ENCODE measurements at places on chromosomes 7 and 10.

DNA sequence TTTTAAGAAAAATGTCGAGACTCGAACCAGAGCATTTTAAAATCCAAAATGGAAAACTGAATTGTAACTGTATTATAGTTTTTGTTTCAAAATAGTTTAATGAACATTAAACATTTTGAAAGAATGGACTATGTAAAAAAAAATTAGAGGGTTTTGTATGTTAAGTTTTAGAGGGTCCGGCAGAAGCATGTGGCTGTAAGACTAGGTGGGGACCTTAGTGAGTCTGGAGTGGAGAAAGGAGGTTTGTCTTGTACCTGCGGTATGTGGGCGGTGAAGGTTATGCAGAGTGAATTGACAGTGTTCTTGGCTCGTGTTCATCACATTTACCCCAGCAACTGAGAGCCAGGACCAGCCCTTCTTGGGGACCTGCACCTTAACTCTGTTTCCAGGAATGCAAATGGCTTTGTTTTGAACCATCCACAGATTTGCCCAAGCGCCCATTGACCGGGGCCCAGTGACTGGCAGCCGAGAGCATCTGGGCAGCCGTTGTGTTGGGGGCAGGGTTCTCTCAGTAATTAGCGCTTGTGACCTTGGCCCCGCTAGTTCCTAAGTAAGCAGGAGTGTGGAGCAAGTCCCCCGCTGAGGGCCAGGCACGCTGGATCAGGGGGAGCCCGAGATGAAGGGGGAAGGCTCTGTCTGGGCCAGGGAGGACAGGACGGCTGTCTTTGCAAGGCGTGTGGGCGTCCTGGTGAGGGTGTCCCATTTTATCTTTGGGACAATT is 1.4 kb upstream of the KLF6 start:
- no peak for DNase-seq

- no peak for DNase-seq
These were observed 69.1 kb downstream of the MEST start for GRCh38 chr7:130560972-130561371.

DNA sequence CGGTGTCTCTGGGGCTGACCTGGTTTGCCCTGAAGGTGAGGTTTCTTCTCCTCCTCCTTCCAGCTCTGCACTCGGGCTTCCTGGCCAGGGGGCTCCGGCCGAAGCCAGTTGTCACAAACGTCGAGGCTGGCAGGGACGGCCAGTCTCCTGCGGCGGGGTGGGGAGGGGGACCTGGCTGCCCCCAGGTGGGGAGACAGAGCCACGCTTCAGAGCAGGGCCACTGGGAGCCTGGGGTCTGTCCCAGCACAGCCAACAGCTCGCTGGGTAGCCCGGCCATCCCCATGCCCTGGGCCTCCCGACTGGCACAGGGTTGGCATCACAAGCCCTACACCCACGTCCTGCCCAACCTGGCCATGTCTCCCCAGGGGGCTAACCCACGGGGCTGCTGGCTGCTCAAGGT is 20.4 kb downstream of the MICALL2 start:
- no peak for DNase-seq

GRCh38 chr10:5812283-5813090 is 747 bp downstream of the GDI2 start:
- peak; percentile 10 for DNase-seq

DNA sequence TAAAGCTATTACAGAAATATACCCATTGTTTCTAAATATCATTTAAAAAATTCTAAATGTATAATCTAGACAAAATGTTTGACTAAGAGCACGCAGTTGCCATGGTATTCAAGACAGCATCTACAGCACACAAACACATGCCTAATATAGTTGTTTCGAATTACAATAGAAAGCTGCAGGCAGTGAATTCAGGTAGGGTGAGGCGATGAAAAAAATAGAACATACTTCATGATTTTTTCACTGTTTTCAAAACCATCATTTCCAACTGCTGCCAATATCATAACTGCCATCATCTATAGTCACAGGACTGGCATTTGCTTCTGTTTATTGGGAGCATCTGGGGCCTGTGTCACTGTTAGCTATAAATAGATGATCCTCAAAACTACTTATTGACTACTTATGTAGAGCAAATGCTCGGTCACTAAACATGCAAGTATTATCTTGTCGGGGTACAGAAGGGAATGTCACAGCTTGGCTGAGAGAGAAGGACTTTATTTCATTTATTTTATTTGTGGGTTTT is 34.4 kb upstream of the OTUD1 start:
- no peak for DNase-seq

DNA sequence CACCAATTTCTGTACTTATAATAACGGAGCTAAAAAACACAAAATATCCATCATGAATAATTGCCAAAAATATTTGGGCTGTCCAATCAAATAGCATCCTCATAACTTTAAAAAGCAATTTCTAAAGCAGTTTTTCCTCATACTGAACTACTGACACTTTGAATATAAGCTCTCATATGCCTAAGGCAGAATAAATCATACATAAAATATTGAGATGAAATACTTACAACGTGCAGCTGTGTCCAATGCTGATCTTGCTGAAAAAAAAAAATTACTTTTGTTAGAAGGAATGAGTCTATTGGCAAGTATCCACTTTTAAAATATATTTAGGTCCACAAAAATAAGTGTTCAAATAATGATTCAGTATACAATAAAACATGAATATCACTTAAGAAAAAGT is 24.2 kb downstream of the FAM3C start:
- DNase-seq: no peak

GRCh38 chr7:117873310-117874190 is at the start of gene CTTNBP2:
CTTNBP2 (minus strand) TSS chr7:117873441; CDS start chr7:117873415, 26 bp downstream.
- DNase-seq: peak; percentile 26

DNA sequence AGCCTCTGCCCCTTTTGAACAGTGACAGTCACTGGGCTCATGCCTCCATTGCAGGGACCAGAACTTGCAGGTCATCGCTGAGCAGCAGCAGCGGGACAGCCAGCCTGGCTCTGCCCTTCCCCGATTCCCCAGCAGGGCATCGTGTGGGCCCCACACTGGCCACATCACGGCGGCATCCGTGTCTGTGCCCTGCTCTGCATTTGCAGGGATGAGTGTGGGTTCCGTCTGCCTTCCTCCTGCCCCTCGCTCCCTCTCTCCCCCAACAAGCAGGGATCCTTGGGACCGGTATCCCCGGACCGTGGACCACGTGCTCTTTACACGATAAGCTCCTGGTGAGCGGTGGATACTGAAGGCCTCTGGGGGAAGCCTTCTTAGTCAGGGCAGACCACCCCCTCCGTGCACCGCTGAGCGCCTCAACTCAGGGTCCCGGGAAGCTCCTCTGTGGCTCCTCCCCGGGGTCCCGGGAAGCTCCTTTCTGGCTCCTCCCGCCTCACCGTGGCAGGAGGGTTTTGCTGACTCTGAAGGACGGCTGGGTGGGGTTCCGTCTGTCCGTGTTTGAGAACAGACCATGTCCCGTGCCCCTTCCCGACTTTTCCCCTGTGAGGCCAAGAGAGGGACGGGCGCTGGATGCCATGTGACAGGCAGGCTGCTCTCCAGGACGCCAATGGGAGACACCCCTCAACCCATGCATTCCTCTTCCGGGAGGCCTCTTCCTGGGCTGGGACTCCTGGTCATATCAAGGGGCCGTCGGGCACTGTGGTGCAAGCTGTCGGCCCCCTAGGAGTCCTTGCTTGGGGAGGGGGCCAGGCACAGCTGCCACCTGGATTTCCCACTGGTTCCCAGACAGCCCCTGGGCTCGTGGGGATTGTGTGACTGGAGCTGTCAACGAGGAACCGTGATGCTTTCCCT is 23.5 kb upstream of the NKX6-2 start:
- no peak for DNase-seq

DNA sequence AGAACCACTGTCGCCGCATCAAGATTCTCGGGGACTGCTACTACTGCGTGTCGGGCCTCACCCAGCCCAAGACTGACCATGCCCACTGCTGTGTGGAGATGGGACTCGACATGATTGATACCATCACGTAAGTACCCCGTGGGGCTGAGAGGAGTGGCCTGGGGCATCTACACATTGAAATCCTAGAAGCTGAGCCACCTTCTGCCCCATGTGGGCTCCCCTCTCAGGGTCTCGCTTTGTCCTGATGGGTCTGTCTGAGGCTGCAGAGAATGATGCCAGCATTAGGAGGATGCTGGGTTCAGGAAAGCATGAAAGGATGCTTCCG is 74.5 kb downstream of the ADCY1 start:
- no peak for DNase-seq

GRCh38 chr10:23230582-23230981 is 38.5 kb downstream of the PTF1A start:
- DNase-seq: no peak

DNA sequence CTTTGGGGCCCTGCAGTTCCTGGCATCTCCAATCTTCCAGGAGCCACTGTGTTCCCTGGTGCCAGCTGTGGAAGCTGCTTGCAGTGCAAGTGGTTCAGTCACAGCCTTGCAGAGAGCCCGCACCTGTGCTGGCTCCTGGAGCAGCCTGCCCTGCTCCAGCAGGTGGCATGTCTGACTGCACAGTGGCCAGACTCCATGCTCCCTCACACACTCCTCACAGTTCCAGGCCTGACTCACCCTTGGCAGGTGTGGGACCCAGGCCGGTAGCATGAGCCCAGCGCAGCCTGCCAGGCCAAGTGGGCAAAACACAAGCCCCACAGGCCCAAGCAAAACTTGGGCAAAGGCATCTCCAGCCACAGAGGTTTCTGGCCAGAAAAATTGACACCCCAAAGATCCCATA is 33.6 kb upstream of the RELN start:
- DNase-seq: no peak

GRCh38 chr10:47025253-47025539 is 114.0 kb downstream of the PTPN20 start:
- no peak for DNase-seq

DNA sequence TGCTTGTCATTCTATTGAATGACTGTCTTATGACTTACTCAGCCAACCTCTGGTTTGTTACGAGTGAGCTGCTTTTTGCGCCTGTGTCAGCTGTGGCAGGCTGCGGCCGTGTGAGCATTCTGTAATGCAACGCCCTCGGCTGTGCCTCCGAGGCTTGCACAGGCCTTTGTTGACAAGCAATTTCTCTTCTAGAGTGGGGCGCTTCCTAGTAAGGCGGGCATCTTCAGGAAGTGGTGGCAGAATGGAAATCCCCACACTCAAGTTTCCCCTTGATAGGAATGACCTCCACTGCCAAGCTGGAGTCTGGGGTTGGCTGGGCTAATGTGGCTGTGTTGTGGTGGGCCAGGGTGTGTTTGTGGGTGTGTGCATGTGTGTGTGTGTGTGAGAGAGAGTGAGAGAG is 20.2 kb upstream of the TMEM178B start:
- peak; percentile 34 for DNase-seq

GRCh38 chr10:48382982-48383381 is 76.5 kb downstream of the MAPK8 start:
- DNase-seq: no peak

DNA sequence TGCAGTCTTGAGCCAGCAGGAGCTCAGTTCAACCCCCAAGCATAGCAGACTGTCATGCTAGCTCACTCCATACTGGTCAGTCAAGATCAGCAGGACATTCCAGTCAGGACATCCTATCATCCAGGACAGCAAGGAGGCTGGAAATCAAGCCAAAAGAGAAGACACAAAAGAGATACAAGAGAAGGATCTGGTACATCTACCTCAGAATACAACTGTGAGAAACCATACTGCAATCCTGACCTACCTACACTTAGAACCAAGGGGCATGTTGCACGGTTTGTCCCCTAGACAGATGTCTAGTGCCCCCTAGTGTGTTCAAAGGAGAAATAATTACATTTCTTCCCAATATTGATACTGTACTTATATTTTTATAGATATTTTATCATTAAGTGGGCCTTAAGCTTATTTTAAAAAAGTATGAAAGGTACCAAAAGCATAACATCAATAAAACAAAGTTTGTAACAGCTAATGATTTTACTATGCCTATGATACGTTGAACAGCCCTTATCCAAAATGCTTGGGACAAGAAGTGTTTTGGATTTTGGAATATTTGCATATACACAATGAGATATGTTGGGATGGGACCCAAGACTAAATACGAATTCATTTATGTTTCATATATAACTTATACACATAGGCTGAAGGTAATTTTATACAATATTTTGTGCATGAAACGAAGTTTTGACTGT is 26.7 kb downstream of the ERCC6 start:
- DNase-seq: no peak

GRCh38 chr10:43401627-43402026 is 7.4 kb downstream of the HNRNPF start:
- DNase-seq: no peak

DNA sequence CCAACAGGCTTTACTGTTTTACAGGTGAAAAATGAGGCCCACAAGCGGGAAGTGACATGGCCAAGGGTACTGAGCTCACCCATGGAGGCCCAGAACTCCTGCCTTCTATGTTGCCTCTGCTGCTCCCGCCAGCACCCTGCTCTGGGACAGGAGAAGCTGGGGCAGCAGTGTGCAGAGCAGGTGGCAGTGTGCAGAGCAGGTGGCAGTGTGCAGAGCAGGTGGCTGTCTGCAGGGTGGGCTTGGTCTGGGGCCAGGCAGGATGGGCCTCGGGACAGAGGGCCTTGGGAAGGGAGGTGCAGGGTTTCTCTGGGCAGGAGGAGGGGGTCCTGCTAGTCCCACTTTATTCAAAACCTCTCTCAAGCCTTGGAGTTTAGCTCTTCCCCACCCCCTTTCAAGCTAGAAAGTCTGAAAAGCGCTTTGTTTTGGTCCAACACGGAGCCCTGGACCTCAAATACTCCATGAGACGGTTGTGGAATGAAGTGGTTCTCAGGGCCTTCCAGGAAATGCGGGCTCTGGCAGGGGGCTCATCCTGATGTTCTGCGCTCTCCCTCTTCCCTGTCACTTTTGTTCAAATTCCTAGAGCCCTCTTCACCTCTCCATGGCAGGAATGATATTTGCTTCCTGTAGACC is 26.8 kb downstream of the TSPAN15 start:
- no peak for DNase-seq

GRCh38 chr7:81159402-81159801 is 240.6 kb upstream of the SEMA3C start:
- DNase-seq: no peak

All from NCI-H774 (cell line).